ENCODE measurements at places on chromosomes 2 and 18. TPM values are rescaled to one million over a fixed set of nuclear protein-coding genes. Genes with fewer than 3 reads are reported as not detected.

GRCh38 chr2:84989422-84989821 is 18.5 kb downstream of the KCMF1 start:
- no peak for ATAC-seq

Gene LYG2
- total RNA-seq = not detected

- peak; percentile 31 for ATAC-seq
These were observed at the start of gene BCL11A for GRCh38 chr2:60553495-60554073. TSS of gene BCL11A (minus strand) at chr2:60553654. CDS start at chr2:60553270, 384 bp downstream.

Gene SETBP1
- total RNA-seq = 78.3 TPM

GRCh38 chr2:165105926-165106325 is 97.9 kb downstream of the SCN3A start:
- ATAC-seq = no peak

Gene ITPRIPL1
- 0.27 TPM for total RNA-seq
